Retina (tissue), 1 donor: ENCODE measurements at places on chromosomes 4 and X.

- DNase-seq, result no peak
Observed at GRCh38 chr4:8188743-8189550, 10.1 kb upstream of the SH3TC1 start.

DNA sequence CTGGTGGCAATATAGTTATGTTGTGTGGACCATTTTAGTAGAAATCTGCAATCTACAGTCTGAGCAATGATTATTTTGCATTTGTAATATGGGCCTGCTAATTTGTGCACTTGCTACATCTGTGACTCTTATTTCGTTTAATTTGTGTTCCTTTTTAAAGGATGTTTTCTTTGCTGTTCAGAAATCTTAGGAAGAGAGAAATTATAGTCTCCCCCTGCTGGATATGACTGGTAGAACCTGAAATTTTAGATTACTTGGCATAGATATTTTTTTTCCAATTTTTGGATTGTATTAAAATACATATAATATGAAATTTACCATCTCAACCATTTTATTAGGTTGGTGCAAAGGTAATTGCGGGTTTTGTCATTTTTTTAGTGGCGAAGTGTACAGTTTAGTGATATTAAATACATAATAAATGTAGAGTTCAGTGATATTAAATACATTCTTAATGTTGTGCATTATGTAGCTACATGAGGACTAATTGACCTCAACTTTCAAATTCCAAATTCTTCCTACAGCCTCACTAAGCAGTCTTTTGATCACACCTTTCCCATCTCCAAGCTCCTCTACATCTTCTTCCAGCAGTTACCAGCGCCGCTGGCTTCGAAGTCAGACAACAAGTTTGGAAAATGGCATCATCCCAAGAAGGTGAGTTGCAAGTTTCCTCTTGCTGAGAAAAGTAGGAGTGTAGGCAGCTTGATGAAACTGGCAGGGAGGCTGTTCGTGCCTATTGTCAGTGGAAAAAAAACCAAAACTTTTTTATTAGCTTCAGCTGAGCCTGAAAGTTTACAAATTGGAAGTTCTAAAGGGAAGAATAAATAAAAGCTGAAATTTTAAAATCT, 82.2 kb downstream of the FNIP2 start:
- DNase-seq, result no peak

DNA sequence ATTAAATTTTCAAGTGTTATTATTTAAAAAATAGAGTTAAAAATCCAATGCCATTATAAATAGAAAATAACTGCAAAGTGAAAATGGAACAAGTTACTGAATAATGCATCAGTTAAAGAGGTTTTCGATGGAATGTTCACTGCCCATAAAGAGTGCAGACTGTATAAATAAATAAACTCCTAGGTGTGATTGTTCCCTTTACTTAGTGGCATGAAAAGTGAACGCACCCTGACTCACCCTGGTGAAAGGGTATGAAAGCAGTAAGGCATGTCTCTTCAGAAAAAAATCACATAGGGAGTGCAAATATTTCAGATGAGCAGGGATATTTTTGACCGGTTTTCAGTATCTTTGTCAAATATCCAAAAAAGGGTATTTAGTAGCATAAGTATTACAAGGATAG, 387.8 kb downstream of the DCAF12L2 start:
- DNase-seq, result no peak

GRCh38 chrX:18983666-18984380, at the start of gene PHKA2:
Gene PHKA2, minus strand, starts transcription at chrX:18984114. Its CDS starts 182 bp downstream, at chrX:18983932.
- DNase-seq, result peak; percentile 48

DNA sequence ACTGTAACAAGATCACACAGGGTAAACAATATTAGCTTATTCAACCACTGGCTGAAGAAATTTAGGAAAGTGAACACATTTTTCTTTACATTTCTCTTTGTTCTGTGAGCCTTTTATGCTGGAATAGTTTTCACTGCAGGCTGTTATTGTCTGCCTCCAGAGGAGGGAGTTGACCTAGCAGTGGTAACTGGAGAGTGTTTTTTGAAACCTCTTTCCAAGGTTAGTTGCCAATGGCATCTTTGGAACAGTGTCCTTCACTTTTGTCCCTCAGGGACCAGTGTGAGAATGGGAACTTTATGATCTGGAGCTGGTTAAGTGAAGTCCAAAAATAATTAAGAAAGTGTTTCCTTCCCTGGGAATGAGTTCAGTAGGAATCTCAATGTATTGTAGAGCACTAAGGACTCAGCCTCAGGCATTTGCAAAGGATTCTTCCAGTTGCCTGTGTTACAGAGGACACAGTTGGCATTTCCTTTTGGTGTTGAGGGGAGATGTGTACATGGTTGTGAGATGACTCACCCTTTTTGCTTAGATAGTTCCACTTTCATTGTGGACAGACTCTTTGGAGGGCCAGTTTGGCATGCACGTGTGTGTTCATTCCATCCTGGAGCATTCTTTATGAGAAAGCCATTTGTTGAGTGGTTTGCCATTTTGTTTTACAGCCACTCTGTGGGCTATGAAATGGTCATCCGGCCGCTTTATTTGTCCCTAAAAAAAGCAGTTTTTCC, 61.3 kb downstream of the AR start:
- DNase-seq, result no peak

GRCh38 chrX:12989461-12989860, 14.6 kb downstream of the TMSB4X start:
- DNase-seq, result no peak

DNA sequence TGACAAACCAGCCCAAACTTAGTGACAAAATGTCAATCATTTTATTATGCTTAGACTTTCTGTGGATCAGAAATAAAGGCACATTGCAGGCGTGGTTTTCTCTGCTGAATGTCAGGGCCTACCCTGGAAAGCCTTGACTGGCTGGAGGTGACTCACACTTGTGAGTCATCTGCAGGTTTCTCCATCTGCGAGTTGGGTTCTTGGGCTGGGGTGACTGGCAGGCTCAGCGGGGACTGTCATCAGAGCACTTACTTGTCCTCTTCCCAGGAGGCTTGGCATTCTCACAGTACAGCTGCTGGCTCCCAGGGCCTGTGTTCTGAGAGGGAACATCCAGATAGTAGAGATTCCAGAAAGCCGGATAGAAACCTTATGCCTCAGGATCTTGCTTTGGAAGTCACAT, 153.8 kb upstream of the AGA start:
- DNase-seq, result peak; percentile 8
